Stimulated activated CD4-positive, alpha-beta T cell treated with anti-CD3 and anti-CD28 coated beads, Interleukin-1b, Interleukin-23, amount 100 ng/mL, for 1 hour (primary cell): ENCODE measurements at places on chromosomes 4 and X.

DNA sequence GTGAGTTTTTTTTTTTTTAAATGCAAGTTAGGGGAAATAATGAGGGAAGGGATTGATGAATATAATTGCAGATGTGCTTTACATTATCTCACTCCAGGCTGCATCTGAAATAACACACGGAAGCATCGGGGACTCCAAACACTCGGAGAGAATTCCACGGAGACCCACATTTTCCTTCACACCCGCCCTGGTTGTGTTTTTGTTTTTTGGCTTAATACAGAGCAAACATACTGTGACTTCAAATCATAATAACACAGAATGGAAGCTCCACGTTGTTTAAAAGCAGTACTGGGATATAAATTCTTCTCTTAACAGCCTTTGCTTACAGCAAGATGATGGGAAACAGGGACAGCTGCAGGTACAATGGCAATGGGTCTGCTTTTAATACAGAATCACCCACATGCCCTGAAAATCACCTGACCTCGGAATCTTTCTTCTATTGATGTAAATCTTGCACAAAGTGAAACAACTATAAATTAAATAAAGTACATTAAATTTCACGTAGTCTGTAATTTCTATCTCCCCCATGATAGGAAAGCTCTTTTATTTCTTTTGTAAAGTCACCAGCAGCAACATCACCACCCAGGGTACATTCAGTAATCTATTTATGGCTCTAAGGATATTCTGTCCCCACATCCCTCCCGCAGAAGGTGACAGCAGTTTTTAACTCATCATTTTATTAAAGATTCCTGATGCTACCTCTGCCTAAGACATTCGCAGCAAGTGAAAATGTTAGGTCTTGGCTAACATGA, 119.3 kb downstream of the ZNF827 start:
- no peak for DNase-seq

DNA sequence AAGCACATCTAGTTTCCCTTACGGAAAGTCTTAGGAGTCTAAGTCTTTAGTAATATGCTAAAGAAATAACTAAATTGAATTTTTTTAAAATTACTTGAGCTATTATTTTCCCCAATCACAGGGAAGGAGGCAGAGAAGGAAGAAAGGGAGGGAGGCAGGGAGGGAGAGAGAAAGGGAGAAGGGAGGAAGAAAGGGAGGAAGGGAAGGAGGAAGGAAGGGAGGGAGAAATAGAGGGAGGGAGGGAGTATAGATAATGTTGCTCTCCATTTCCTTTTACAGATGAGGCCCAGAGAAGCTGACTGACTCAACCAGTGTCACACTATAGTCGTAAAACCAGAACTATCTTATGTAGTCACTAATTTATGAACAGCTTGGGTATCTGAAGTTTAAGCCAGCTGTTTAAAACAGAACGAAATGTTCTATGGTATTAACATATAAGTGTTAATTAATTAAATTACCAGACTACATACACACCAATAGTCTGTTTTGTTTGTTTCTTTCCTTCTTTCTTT, 14.6 kb downstream of the SH3RF1 start:
- no peak for DNase-seq

DNA sequence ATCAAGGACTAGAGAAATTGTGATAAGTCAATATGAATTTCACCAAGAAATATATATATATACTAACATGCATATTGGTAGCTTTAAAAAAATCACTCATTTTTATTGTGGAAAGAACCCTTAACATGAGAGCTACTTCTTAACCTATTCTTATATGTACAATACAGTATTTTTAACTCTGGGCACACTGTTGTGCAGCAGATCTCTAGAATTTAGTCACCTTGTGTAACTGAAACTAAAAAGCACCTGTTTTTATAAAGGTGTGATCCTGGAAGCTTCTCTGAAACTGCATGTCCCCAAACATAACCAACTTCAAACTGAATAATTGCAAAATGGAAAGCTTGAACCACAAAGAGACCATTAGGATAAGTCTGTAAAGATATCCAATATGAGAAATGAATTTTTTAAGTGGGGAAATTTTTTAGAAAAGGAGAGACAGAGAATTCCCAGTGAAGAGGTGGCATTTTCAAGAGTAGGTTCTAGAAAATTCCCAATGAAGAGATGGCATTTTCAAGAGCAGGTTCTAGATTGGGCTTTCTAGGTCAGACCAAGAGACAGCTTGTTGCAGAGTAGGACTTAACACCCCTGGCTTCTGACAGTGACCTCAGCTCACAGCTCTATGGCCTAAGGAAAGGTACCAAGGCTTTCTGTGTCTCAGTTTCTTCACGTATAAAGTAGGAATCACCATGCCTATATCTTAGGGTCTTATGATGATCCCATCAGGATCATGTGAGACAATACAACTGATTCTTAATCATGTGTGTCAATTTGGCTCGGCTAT, 22.0 kb upstream of the PPARGC1A start:
- no peak for DNase-seq

DNA sequence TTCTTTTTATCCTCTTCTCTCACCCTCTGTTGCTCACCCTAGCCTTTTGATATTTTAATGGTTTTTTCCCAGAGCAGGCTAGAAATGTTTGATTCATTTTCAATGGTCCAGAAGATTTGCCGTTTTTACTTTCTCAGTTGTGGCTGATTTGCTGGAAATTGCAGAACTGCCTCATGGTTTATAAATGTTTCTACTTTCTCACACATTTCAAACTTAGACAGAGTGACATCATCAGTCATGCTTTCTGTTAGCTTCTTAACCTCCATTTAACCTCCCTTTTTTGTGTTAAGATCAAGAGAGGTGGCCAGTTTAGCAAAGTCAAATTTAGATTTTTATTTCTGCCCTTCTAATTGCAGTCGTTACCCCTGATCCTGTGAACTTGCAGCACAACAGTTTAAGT, 8.7 kb downstream of the RXFP1 start:
- DNase-seq: no peak

GRCh38 chrX:150558424-150558823, 10.0 kb upstream of the MTM1 start:
- no peak for DNase-seq
